ENCODE measurements at places on chromosomes 12 and 14.
A peak's percentile ranks its signal among the peaks of the same experiment; 100 is the strongest.

- DNase-seq: no peak
Measured at GRCh38 chr14:95185767-95186392, 28.6 kb upstream of the DICER1 start.

DNA sequence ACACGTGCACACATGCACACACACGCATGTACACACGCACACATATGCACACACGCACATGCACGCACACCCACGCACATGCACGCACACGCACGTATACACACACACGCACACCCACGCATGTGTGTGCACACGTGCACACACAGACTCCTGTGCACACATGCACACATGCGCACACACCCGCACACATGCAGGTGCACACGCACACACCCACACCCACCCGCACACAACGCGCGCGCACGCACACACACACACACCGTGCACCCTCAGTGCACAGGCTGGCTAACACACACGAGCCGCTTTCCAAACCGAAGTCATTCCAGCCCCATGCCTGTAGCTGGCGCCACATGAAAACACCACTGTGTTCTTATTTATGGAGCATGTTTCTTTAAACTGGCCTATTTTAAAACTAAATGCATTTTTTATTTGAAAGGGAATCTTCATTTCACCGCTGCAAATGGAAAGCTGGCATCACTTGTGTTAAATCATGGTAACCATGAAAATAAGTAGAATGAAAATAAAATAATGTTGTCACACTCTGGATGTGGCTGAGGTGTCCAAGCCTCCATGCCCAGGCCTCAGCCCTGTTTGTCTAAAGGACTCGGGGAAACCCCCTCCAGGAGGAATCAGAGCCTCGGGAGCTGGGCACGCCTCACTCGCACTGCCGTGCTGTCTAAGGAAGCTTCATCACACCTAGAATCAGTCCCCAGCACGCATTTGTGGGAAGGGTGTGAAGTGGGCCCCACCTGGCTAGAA, 45.1 kb downstream of the GALNT9 start:
- no peak for DNase-seq

DNA sequence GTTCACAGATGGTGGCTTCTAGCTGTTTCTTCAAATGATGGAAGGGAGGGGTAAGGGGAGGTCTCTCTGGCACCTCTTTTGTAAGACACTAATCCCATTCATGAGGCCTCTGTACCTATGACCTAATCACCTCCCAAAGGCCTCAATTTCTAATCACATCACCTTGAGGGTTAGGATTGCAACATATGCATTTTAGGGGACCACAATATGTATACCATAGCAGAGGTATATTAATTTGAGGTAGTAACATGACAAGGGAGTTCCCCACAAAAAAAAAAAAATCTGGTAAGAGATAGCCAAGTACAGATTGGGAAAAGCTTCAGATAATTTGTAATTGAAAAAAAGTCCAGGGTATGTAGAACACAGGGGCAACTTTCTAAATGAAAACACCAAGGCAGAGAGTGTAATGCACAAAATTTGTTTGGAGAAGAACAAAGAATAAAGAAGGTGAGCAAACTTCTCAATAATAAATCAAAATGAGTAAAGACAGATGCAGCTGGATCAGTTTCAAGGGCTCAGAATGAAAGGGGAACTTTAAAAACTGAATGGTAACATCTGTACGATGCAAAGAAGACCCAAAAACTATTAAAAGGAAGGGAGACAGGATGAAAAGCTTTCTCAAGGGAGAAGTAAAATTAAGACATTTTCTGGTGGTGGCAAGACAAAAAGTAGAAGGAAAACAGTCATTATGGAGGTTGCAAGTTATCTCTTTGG, 125.5 kb upstream of the DCN start:
- DNase-seq: no peak

DNA sequence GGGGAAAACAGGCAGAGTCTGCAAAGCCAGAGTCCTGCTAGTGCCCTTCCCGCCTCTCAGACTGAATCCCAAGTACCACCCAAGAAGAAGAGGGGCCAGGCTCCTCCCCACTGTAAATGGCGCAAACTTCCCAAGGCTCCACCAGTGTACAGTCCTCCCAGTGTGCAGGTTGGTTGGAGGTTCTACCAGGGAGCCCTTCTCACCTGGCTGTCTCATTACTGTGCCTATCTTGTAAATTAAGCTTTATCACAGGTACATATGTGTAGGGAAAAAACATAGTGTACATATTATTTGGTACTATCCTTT, 189.7 kb downstream of the FSCB start:
- DNase-seq: no peak

- peak; percentile 72 for DNase-seq
Measured at GRCh38 chr14:36941783-36942521, 230.5 kb downstream of the SLC25A21 start.

All from left forelimb (tissue), 1 donor.